Ovary (tissue), 10 donors: ENCODE measurements at places on chromosomes 1 and 21.

GRCh38 chr21:34122047-34122446 is 48.7 kb downstream of the MRPS6 start:
- DNase-seq, result no peak

DNA sequence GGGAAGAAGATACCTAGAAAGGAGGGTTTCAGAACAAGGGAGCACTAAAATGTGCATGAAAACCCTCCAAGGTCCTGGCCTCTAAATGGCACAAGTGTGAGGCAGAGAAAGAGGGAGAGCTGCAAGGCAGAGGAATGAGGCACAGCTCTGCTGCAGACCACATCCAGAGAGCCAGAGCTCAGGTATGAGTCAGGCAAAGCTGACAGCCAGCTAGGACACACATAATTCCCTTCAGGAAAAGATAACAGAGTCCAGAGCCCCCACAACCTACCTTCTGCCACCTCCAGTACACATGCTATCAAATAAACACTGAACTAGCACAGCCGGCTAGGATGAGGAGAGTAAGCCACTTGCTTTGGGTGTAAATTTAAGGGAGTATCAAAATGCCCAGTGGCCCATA is 62.2 kb downstream of the HSF2BP start:
- no peak for DNase-seq

GRCh38 chr1:92907949-92908684 is 53.1 kb downstream of the DIPK1A start:
- no peak for DNase-seq

GRCh38 chr21:25518491-25518911 is 88.8 kb downstream of the MRPL39 start:
- DNase-seq, result no peak

- DNase-seq, result no peak
Measured at GRCh38 chr1:62621907-62622306, 24.6 kb downstream of the ANGPTL3 start.
